Hepatocyte (in vitro differentiated cells): ENCODE measurements at places on chromosomes 1 and 21. TPM values are rescaled to one million over a fixed set of nuclear protein-coding genes. Genes with fewer than 3 reads are reported as not detected.

GRCh38 chr1:234875953-234876855, 252.4 kb downstream of the TOMM20 start:
- H3K4me3 ChIP-seq, result no peak overlapping the region
- peak overlapping the region; percentile 97 for H3K27ac ChIP-seq

Gene SPRR2A
- 1.1 TPM in 1 of 2 replicates, not detected in the other for polyA plus RNA-seq

Gene SPOCD1
- polyA plus RNA-seq, result 2.8 and 2.9 TPM in 2 replicates

Gene ARHGEF16
- polyA plus RNA-seq, result 32.3 and 36.2 TPM in 2 replicates

Gene OR2T35
- not detected in 2 replicates for polyA plus RNA-seq

Gene NR1I3
- polyA plus RNA-seq, result 3.9 and 8.1 TPM in 2 replicates

- no peaks in the 10 kb centered on the region for H3K27me3 ChIP-seq
- H3K36me3 ChIP-seq, result no peaks in the 10 kb centered on the region
Measured at GRCh38 chr1:117436513-117436912, 69.3 kb downstream of the MAN1A2 start.

Gene ADPRS
- polyA plus RNA-seq, result 40.9 and 42.7 TPM in 2 replicates

Gene AKNAD1
- not detected in 2 replicates for polyA plus RNA-seq

DNA sequence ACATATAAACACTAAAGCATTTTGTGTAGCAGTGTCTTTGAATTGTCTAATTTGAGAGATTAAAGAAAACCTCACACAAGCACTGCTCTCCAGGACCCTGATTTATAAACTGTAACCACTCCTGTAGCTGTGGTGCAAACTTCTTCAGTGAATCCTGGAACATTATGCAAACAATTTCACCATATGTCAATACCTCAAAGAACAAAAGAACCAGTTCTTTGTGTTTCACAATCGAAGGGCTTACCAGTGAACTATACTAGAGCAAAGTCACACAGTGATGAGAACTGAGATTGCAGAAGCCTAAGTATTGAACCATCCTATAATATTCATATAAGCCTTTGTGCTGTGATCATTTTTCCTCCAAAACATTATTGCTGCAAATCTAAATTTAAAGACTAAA, 21.5 kb downstream of the DPH5 start:
- H3K36me3 ChIP-seq, result no peaks in the 10 kb centered on the region
- DNase-seq, result peak; percentile 13
- H3K4me1 ChIP-seq, result peaks cover 7% of the 10 kb centered on the region
- no peaks in the 10 kb centered on the region for H3K27me3 ChIP-seq
- H3K4me3 ChIP-seq, result no peak overlapping the region
- no peak overlapping the region for H3K27ac ChIP-seq

Gene CTNNBIP1
- 47.2 and 49.8 TPM in 2 replicates for polyA plus RNA-seq

- H3K36me3 ChIP-seq, result no peaks in the 10 kb centered on the region
- no peak overlapping the region for H3K27ac ChIP-seq
- no peaks in the 10 kb centered on the region for H3K27me3 ChIP-seq
- DNase-seq, result no peak
Measured at GRCh38 chr1:66853379-66853778, 52.3 kb upstream of the INSL5 start.

DNA sequence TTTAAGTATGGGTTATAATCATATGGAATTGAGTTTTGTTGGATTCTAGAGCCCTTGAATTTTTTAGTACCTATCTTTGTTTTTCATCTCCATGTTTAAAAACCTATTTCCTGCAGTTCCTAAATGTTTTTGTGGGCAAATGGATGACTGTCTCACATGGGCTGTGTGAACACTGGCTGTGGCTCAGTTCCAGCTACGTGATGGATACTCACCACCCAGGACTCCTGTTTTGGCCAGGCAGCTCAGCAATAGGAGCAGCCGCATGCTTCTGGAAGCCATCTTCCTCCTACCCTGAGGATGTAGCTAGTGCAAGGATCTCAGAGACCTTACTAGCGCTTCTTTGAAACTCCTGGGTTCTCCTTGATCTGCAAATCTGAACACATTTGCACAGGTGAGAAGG, 2.8 kb downstream of the REG4 start:
- H3K4me3 ChIP-seq, result no peak overlapping the region
- no peak overlapping the region for H3K27ac ChIP-seq
- DNase-seq, result no peak
- H3K36me3 ChIP-seq, result no peaks in the 10 kb centered on the region
- no peaks in the 10 kb centered on the region for H3K27me3 ChIP-seq

DNA sequence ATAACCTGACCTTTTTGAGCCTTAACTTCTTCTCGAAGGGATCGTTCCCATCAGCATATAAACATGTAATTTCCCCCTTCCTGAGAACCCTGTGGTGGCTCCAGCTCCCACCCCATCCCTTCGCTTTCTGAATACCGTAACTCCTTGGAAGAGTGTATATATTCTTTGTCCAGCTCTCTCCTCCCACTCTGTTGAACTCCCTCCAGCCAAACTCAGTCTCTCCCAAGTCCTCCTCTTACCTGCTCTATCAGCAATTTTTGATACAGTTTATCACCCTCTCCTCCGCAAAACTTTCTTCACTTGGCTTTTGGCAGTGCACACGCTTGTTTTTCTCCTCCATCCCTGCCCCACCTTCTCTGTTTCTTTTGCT, 109.9 kb upstream of the SLC25A33 start:
- peak overlapping the region; percentile 35 for H3K4me3 ChIP-seq
- peak overlapping the region; percentile 71 for H3K27ac ChIP-seq
- H3K27me3 ChIP-seq, result no peaks in the 10 kb centered on the region
- no peak for DNase-seq

Gene PPIH
- polyA plus RNA-seq, result 26.1 and 30.7 TPM in 2 replicates

Gene RCC1
- polyA plus RNA-seq, result 15.7 and 23.5 TPM in 2 replicates
